ENCODE measurements at places on chromosomes 2 and 18. TPM values are rescaled to one million over a fixed set of nuclear protein-coding genes. Genes with fewer than 3 reads are reported as not detected.

TLX2 gene
- not detected for total RNA-seq

ASXL2 gene
- 9.4 TPM for total RNA-seq

KCNF1 gene
- not detected for total RNA-seq

LOXHD1 gene
- total RNA-seq: not detected

IHH gene
- not detected for total RNA-seq

OTOS gene
- 0.34 TPM for total RNA-seq

SPP2 gene
- not detected for total RNA-seq

MERTK gene
- total RNA-seq: 0.57 TPM

UGT1A1 gene
- total RNA-seq: 0.06 TPM

KHK gene
- total RNA-seq: 2.9 TPM

DNAJC27 gene
- 2.3 TPM for total RNA-seq

SERPINE2 gene
- 21.0 TPM for total RNA-seq

ALPP gene
- 0.03 TPM for total RNA-seq

CROCC2 gene
- not detected for total RNA-seq

ABCG8 gene
- not detected for total RNA-seq

SPEG gene
- total RNA-seq: 4.9 TPM

ST8SIA5 gene
- total RNA-seq: 0.03 TPM

- DNase-seq: peak; percentile 54
Measured at GRCh38 chr2:226802573-226802972, 3.0 kb upstream of the IRS1 start.

- no peak for DNase-seq
Measured at GRCh38 chr18:79070486-79070885, 1.3 kb downstream of the ATP9B start.

- DNase-seq: peak; percentile 25
Measured at GRCh38 chr18:75810516-75810915, 383.0 kb upstream of the SMIM21 start.

DNA sequence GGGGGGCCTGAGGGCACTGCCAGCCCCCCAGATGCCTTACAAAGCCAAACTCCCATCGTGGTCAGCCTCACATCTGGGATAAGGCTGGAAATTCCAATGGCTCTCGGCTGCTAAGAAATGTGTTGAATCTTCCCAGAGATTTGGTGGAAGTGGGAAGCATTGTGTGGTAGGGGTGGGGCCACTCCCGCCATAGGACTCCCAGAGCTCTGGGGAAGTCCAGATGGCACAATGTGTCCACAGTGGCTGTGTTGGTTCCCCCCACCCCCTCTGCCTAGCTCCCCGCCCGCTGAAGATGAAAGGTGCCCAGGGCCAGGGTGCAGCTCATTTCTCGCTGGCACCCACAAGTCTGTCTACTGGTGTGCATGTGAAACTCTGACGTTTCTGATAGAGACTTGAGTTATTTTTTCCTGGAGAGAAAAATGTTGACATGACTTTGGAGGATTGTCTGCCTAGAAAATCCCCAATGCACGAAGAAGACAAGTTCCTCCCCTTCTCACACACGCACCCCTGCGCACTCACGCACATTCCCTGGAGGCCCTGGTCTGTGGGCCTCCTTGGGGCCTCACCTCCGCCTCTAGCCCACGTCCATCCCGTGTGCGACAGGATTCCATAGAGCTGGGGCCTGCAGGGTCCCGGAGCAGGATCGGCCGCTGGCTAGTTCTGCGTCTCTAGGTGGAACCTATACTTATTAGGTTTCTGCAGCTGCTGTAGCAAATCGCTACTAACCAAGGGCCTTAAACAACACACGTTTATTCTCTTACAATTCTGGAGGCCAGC, 199.1 kb downstream of the ZFP36L2 start:
- no peak for DNase-seq

GRCh38 chr2:237254369-237254861, 159.5 kb downstream of the COL6A3 start:
- DNase-seq: peak; percentile 36

GRCh38 chr2:126172631-126173184, 483.2 kb upstream of the GYPC start:
- DNase-seq: no peak

GRCh38 chr2:168354499-168354898, 101.6 kb upstream of the CERS6 start:
- DNase-seq: no peak

DNA sequence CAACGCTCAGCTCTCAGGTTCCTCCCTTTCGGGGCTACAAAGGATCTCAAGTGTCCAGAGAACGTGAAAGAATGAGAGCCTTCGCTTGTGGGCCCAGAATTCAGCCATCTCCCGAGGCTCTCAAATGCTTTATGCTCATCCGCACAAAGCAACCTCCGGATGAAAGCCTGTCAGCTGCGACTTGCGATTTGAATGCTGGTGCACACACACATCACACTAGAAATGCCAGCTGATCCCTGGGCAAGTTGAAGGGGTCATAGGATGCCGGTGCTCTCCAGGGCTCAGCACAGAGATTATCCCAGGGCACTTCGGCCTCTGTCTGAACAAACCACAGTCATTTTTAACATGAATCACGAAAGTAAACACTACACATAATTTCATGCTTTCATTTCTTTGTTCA, 141.8 kb upstream of the MYT1L start:
- peak; percentile 20 for DNase-seq

- no peak for DNase-seq
Measured at GRCh38 chr18:61031626-61032025, 301.6 kb upstream of the CDH20 start.

DNA sequence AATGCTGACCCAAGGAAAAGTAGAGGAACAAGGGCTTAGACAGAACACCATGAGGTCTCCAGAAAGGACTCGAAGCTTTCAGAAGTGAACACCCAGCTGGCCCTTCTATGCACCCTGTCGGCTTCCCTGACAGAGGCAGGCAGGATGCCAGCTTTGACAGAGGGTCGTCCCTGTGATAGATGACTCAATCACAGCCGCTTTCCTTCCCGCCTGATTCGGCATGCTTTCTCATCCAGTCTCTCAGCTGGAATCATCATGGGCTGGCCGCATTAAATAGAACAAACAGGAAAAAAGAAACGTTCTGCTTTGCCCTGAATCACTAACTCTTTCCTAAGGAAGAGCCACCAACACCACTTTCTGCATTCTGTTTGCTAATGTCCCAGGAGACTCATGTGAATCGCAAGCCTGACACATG, 140.3 kb upstream of the RAB12 start:
- DNase-seq: peak; percentile 67

DNA sequence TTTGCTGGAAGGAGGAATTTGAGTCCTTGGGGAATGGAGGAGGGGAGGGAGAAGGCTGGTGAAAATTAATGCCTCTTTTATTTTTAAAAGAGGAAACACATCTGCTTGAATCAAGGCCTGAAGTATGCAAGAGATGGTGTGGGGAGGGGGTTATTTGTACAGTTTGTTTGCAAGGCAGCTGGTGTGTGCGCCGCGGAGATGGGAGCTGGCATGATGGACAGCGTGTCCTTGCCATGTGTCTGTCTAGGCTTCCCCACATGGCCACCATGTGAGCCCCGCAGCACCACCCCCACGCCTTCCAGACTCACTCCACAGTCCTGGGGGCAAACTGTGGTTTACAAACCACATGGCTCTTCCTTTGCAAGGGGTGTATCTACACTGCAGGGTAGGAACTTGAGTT, 154.8 kb upstream of the APCDD1 start:
- no peak for DNase-seq

DNA sequence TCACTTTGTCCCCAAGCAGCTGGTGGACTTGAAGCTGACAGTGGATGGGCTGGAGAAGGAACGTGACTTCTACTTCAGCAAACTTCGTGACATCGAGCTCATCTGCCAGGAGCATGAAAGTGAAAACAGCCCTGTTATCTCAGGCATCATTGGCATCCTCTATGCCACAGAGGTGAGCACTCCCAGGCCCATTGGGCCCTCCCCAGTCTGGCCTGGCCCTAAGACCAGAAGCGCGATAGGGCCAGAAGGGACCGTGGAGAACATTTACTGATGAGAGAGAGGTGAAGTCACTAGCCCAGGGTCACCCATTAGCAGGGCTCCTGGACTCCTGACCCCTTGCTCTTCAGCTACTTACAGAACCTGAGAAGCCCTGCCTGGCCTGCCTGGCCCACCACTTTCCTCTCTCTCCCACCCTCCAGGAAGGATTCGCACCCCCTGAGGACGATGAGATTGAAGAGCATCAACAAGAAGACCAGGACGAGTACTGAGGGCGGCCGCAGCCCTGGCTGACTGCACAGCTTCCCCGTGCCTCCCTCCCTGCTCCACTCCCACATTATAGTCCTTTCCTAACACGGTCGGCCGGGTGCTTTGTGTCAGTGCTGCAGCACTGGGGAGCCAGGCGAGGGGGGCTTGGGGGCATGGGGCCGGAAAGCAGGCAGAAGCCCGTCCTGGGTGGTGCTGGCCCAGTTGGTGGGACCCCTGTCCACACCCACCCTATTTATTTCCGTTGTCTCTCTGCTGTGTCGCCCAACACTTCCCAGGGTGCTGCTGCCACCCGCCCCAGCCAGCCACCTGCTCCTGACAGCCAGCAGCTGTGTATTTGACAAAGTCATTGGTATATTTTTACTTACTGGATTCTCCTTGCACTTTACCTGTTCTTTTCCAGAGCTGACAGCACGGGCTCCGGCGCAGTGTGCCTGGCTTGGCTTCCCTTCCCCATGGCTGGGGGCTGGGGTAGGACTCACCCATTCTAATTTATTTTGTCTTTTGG, 6.6 kb upstream of the TMEM214 start:
- no peak for DNase-seq

DNA sequence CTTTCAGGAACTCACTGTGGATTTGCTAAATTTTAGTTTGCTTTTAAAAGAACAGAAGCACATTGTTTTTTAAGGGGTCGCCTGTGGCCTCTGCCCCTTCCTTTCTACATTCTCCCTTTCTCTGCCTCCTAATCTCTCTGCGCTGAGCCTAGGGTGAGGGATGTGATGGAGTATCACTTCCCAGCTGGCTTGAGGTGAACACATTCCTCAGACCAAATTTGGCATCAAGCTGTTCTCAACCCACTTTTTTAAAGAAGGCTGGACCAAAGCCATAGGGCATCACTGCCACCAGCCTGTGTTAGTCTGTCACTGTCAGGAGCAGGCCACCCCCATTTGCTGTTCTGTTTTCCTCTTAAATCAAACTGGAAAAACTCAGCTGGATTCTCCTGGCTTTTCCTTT, 27.4 kb downstream of the EIF4E2 start:
- DNase-seq: no peak

GRCh38 chr2:73175663-73176204, 26.6 kb upstream of the NOTO start:
- peak; percentile 73 for DNase-seq

DNA sequence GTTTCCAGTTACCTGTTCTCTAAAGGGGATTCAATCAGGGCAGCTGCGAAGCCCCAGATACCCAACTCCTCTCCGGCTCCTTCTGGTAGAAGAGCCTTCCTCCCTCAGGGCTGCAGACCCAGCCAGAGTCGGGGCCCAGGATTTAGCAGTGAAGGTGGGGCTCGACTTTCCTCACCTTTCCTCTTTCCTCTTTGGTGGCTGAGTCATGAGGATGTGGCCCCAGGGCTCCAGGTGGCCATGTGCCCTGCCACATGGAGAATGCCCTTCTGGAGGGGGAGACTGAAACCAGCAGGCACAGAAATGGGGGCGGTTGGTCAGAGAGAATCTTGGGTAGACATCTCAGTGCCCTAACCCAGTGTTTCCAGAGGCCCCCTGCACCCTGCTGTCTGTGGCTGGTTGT, 402.6 kb downstream of the NBAS start:
- no peak for DNase-seq

GRCh38 chr2:228474466-228474865, 293.0 kb upstream of the SPHKAP start:
- DNase-seq: no peak

- DNase-seq: no peak
Measured at GRCh38 chr2:191479680-191480023, 198.3 kb upstream of the NABP1 start.

DNA sequence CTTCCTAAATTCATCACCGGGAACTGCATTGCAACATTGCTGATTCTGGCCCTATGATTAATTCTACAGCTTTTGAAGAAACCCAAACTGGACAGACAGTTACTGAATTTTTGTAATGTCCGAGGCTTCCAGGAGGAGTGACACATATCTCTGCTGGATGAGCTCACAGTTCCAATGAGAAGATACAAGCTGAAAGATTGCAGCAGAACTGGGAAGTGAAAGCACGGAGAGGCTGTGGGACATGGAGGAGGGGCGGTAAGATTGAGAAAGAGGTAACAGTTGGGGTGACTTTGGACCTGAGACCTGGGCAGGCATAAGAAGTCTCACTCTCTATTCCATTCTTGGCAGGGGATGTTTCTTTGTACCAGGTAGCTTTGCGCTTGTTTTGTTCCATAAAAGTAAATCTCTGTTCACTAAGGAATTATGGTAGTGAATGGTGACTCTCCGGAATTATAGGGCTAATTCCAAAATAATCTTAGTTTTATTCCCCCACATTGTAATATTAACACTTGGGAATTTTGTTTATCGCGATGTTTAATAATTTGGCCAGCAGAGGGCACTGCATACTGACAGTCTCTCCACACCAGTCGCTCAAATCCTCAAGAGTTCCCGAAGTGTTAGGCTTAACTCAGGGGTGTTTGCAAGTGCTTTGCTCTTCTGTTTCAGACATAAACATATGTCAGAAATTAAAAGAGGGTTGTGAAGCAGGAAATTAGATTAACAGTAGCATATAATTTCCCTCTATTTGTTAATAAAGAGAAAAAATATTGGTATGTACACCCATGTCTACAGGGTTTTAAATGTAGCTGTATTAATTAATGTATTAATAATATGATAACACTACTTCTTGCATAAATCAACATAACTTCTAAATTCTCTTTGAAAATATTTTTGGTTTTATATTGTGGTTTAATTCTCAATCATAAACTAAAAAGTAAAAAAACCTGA, 201.4 kb downstream of the SOCS6 start:
- DNase-seq: peak; percentile 34

GRCh38 chr2:51153236-51153635, 121.3 kb upstream of the NRXN1 start:
- DNase-seq: no peak

GRCh38 chr2:122884889-122885288, 1129.4 kb downstream of the TSN start:
- no peak for DNase-seq

DNA sequence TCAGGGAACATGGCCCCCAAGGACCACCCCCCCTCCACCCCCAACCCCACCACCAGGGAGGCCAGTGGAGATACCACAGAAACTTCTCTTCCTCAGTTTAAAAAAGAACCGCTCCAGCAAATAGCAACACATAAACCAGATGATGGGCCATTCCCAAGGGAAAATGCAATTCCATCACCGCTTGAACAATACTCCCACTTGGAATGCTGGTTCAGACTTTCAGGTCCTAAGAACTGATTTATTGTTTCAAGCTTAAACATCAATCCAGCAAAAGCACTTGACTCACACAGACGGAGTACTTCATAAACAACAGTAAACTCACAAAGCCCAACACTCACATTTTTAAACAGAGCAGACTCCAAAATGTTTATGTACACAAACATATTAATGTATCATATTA, 6.9 kb downstream of the HDAC4 start:
- DNase-seq: no peak

GRCh38 chr2:218194880-218195279, 22.1 kb upstream of the ARPC2 start:
- no peak for DNase-seq

DNA sequence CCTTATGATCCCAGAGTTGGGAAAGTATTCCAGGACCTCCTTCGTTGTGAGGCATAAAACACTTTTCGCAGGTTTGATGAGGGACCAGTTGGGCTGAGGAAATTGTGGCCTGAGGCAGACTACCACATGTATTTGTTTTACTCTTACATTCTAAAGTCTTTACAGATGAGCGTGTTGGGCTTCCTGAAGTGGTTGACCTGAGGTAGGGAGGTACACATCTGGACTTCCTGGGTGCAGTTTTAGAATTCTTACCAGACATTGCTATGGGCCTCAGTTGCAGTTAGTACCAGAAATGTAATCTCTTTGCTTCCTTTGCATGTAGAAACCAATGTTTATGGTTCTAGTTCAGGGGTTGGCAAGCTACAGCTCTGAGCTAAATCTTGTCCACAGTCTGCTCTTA, 48.7 kb downstream of the COA5 start:
- DNase-seq: no peak
